Fibroblast of skin of back (primary cell): ENCODE measurements at places on chromosomes 3 and 15.
A peak's percentile ranks its signal among the peaks of the same experiment; 100 is the strongest.

DNA sequence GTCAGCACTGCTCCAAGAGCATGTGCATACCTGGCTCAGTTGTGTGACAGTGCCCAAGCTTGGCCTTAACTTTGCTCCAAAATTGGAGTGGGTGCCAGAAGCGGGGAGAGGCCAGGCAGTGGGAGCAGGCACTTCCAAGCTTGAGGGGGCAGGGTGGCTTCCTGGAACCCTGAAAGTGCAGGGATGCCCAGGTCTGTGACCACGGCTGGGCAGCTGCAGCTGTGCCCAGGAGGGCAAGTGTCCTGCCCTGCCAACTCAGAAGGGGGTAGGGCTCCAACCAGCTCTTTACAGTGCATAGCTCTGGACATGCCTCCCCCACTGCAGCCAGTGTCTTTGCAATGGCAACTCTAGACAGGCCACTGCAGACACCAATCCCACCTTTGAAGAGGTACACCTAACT, 478.6 kb downstream of the OTOL1 start:
- DNase-seq = no peak

DNA sequence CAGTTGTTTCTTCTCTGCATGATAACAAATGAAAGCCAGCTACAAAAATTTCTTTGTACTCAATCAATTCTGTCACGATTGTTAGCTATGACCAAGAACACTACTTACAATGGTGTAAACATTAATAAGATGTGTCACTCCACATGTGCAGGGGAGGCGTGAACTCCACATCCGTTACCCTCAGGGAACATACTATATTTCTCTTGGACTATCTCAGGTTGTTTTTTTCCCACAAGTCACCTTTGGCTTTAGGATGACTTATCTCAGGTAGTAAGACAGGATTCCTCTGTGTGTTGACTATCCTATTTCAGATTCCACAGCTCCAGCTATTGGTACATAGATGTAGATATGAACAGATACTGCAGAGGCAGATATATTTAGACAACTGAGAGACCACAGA, 423.3 kb upstream of the GRM7 start:
- no peak for DNase-seq

DNA sequence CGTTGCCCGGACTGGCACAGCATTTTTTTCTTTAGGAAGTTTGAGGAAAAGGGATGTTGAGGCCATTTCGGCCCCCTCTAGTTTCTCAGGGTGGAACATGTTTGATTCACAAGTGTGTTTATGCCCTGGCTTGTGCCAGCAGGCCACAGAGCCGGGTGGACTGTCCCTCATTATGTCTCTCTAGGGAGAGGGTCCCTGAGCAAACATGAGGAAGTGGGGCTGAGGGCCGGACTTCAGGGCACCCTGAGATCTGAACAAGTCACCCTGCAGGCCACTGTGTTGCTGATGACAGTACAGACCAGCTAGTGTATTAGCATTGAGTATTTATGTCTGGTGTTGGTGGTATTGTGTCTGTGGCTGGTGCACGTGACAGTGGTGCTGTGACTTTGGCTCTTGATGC, 34.9 kb downstream of the RNU5B-1 start:
- DNase-seq = no peak

DNA sequence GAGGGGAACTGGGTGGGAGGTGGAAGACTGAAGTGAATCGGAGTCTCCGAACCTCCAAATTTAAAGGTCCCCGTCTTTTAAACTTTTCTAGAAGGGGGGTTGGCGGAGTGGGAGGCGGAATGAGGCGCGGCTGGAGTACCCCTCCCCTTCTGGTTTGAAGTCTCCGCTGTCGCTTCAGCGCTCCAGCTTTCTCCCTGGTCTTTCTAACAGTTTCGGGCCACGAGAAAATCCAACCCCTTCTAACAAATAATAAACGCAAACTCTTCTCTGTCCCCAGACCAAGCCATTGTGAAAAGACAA, 2.5 kb upstream of the MECOM start:
- DNase-seq = no peak

DNA sequence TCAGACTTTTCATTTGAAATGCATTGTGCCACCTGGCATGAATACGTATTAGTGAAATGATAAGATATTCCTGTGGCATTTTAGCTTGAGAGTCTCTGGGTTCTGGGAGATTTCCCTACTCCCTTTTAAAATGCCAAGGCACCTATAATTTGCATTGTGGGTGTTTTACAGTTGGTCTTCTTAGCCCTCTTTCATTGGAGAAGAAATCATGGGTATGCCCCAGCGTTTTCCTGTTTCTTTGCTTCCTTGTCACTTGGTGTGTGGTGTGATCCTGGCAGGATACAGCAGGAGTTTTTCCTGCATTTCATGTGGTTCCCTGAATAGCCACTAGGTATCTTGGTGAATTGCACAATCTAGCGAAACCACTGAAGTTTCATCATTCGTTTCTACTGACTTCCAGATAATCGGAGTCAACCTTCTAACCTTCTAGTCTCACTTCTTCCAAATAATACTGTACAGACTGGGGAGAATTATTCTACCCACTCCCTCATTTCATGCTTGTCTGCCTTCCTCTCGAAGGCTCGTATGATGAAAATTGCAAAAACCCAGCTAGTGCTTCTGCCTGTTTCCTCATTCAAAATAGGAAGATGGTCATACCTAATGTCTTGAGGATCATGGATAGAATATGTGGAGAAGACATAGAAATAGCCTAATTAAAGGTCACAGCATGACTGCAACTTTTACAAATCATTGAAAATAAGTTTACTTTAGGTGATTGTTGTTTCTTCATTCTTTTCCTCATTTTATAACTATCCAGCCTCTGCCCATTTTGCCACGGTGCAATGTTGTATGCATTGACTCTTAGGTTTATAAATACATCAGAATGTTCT, 2.6 kb downstream of the BHLHE40 start:
- peak; percentile 62 for DNase-seq

DNA sequence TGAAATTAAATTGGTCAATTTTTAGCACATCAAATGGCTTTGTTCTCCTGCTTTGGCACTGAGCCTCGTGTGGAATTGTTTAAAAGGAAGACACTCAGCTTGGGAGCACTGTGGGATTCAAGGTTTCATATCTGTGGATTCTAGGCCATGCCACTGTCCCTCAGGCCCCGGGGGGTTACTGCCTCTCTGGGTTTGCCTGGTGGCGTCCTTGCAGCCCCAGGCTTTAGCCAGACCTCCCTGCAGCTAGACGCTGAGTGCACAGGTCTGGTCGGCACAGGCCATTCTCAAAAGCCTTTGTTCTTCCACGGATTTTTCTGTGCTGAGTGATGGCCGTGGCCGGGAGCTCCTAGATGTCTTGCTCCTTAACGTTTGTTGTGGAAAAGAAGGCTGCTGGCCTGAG, 76.2 kb downstream of the CACNA2D3 start:
- DNase-seq = no peak

- peak; percentile 2 for DNase-seq
Observed at GRCh38 chr3:121155028-121155427, 247.0 kb downstream of the STXBP5L start.
